ENCODE measurements at places on chromosomes 5 and 9.

GRCh38 chr9:123353041-123353440 is 3.0 kb upstream of the CRB2 start:
- no peak for DNase-seq

DNA sequence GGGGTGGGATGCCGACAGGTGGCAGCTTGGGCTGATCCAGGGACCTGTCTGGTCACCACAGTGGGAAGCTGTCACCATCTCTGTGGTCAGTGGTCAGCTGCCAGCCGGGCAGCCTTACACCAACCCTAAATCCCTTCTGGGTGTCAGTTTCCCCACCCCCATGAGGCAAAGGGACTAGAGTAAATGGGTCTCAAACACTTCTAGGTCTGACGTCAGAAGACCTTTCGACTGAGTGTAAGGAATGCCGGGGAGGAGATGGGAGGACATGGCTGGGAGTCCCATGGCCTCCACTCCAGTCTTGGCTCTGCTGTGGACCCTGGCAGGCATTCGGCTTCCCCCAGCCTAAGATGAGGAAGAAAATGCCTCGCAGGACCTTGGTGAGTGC is 40.3 kb upstream of the SLC25A51 start:
- no peak for DNase-seq

- no peak for DNase-seq
Observed at GRCh38 chr5:171999100-171999499, 7.3 kb downstream of the FBXW11 start.

DNA sequence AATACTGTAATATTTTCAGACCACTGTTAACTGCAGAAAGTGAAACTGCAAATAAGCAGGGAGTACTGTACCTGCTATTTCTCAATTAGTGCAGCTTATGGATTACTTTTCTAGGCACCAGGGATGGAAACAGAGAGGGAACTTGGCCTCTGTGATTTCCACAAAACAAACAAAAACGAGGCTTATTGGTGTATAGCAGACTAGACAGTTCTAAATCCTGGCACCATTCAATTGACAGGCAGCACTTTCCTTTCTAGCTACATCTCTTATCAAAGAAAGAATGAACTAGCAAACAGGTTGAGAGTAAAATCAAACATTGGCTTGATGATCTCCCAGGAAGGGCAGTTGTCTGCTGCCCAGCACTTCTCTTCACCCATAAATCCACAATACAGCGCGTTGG is 16.0 kb upstream of the IL33 start:
- no peak for DNase-seq

DNA sequence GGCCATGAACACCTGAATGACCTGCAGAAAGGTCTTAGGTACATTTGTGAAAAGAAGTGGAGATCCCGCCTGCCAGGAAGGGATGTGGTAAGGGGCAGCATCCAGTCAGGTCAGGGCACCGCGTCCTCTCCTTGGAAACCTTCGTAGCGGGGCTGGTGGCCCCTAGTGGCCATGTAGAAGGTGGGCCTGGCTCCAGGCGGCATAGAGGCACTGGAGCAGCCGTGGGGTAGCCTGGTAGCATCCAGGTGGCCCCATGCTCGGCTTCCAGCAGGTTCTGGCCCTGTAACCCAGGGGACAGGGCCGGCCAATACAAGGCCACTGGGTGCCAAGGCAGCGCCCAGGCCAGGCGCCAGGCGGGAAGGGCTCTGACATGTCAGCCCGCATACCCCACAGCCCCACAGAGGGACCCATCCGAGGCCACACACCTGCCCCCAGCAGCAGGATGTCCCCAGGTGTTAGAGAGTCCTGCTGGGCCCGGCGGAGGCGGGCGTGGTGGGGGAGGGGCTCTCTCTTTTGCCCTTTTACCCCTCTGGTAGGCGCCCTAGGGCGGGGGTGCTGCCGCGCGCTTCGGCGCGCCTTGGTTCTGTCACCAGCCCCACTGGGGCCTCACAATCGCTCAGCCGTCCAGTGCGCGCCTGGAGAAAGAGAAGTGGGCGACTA is 58.3 kb upstream of the SPATA31E1 start:
- DNase-seq: no peak

DNA sequence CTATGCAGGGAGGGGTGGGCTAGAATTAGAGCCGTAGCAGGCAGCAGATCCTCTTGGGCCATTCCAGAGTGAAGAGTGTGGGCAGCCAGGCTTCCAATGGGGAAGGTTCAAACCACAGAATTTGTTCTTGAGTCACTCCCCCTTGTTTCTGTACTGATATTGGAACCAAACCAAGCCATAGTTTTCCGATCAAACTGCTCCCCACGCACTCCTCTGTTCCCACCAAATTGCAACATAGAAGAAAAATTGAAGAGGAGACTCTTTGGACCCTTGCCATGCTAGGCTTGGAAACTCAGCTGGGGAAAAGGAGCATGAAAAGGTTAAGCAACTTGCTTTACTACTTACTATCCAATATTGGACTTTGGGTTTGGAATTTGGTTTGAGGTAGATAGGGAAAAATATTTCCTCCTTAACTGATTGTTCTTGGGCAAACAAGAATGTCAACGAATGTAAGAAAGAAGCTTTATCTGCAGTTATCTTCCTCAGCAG is 165.8 kb upstream of the NR3C1 start:
- DNase-seq: no peak

- no peak for DNase-seq
Observed at GRCh38 chr9:122222791-122223190, 6.0 kb downstream of the LHX6 start.

GRCh38 chr5:90558344-90559192 is at the start of gene ADGRV1:
Gene ADGRV1, plus strand, starts transcription at chr5:90558797. Its CDS starts 99 bp downstream, at chr5:90558896.
- DNase-seq: no peak

- no peak for DNase-seq
Observed at GRCh38 chr9:130991778-130992681, 16.9 kb upstream of the LAMC3 start.

DNA sequence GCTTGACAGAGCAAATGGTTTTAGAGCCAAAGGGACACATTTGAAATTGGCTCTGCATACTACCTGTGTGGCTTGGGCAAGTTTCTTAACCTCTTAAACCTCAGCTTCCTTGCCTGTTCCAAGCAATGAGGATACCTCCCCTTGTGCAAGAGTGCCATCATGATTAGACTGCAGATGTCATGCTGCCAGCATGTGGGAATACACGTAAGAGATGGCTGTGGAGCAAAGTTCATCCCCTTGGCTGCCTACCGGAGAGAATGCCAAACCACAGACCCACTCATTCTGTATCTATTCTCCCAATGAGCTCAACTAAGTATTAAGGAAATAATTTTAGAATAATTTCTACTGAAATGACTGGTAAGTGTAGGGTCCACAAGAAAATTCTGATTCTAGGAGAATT is 101.3 kb downstream of the WDR41 start:
- no peak for DNase-seq

DNA sequence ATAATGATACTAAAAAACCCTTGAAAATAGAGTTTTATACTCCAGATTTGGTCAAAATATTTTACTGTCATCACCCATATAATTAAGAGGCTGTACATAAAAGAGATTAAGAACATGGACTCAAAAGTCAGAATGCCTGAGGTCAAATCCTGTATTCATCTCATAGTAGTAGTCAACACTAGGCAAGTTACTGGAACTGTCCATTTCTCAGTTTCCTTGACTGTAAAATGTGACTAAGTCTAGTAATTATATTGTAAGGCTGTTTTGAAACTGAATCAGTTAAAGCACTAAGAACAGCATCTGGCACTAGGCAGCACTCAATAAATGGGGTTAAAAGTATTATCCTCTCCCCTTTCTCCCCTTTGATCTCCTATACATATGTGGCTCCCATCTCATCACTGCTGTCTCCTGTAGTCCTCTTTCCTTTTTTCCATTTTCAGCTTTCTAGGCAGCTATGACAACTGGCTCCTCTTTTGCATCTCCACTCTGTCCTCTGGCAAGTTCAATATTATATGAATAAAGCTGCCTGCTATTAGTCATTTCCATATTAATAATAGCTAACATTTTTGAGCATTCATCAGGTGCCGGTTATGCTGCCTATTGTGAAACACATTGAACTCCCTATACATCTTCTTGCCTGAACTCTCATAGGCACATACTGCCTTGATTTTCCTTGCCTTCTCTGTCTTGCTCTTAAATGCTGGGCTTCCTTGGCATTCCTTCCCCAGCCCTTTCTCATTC is 185.8 kb upstream of the NREP start:
- no peak for DNase-seq

DNA sequence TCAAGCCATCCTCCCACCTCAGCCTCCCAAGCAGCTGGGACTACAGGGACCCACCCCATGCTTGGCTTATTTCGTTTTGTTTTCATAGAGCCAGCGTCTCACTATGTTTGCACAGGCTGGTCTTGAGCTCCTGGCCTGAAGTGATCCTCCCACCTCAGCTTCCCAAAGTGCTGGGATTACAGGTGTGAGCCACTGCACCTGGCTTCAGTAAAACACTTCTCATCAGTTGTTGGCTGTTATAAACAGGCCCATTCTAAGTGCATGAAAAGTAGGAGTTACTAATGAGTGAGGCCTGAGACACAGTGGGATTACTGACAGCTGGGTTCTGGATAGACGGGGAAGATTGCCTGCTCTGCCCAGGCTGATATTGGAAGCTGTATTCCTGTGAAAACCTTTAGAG is 3.5 kb downstream of the CRB2 start:
- DNase-seq: no peak
